ENCODE measurements at places on chromosomes 6 and 20.

- H3K4me1 ChIP-seq = peaks cover 23% of the 10 kb centered on the region
- H3K27ac ChIP-seq = no peak overlapping the region
- no peaks in the 10 kb centered on the region for H3K36me3 ChIP-seq
- H3K27me3 ChIP-seq = peaks cover 42% of the 10 kb centered on the region
- DNase-seq = no peak
These were observed 48.2 kb downstream of the SSR1 start for GRCh38 chr6:7264686-7265384.

- H3K36me3 ChIP-seq = no peaks in the 10 kb centered on the region
- no peaks in the 10 kb centered on the region for H3K4me1 ChIP-seq
- no peak for DNase-seq
- no peak overlapping the region for H3K4me3 ChIP-seq
These were observed 316.3 kb upstream of the CNR1 start for GRCh38 chr6:88482465-88482864.

GRCh38 chr6:127513425-127513824 is 5.7 kb downstream of the MTCL3 start:
- H3K27me3 ChIP-seq = peaks cover 41% of the 10 kb centered on the region
- DNase-seq = no peak
- peaks cover 4% of the 10 kb centered on the region for H3K36me3 ChIP-seq
- H3K4me1 ChIP-seq = peaks cover 36% of the 10 kb centered on the region

- H3K27ac ChIP-seq = no peak overlapping the region
- no peaks in the 10 kb centered on the region for H3K4me1 ChIP-seq
- H3K27me3 ChIP-seq = peaks cover 46% of the 10 kb centered on the region
These were observed 47.7 kb upstream of the FNDC1 start for GRCh38 chr6:159121486-159121885.

DNA sequence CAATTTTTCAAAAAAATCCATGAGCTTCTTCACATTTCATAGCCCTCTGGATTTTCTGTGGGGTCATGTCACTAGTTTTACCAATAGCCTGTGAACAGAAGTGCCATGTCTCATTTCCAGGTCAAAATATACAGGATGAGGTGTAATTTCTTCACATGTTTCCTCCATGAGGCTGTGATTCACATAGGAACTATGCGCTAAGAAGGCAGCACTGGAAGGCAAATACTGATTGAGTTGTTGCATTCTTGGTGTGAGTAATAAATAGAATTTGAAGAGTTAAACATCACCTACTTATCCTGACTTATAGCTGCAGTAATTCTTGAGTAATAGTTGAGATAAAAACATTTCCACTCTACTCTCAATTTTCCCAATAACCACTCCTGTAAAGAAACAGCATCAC is 442.3 kb downstream of the HAO1 start:
- H3K27ac ChIP-seq = no peak overlapping the region
- H3K4me1 ChIP-seq = no peaks in the 10 kb centered on the region
- no peaks in the 10 kb centered on the region for H3K36me3 ChIP-seq

- no peak overlapping the region for H3K27ac ChIP-seq
- no peaks in the 10 kb centered on the region for H3K4me1 ChIP-seq
- H3K36me3 ChIP-seq = no peaks in the 10 kb centered on the region
- H3K27me3 ChIP-seq = no peaks in the 10 kb centered on the region
These were observed 789.5 kb downstream of the DHX35 start for GRCh38 chr20:39751557-39752137.

Measured in activated naive CD4-positive, alpha-beta T cell treated with anti-CD3 and anti-CD28 coated beads, Interleukin-2, amount 10 ng/mL, durations not matched to agents 7 days and 5 days (primary cell).